ENCODE measurements at places on chromosomes 4 and X. TPM values are rescaled to one million over a fixed set of nuclear protein-coding genes. Genes with fewer than 3 reads are reported as not detected.
A peak's percentile ranks its signal among the peaks of the same experiment; 100 is the strongest.

DNA sequence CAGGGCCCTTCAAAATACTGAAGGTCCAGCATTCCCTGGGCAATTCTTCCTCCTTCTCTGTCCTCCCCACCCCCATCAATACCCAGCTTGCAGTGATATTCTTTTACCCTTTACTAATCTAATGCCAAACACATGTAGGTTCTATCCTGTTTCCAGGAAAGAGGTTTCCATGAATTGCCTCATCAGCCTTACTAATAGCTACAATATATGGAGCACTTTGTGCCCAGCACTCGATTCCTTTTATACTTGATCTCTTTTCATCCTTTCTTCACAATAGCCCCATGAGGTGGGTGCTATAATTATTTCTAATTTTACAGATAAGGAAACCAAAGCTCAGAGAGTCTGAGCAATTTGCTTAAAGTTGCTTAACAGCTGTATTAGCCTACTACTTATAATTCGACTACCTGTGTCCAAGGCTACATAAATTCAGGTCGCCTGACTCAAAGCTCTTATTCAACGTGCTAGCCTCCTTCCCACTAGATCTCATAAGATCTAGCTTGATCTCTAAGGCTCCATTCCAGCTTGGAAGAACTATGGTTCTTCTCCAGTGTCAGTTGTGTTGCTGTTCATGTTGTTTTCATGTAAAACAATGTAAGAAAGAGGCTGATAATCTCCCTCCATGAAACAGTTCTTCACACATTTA lies 229.6 kb upstream of the PGRMC2 start:
- DNase-seq: peak; percentile 70

- no peak for DNase-seq
Measured at GRCh38 chr4:142528433-142528832, 317.7 kb downstream of the INPP4B start.

DNA sequence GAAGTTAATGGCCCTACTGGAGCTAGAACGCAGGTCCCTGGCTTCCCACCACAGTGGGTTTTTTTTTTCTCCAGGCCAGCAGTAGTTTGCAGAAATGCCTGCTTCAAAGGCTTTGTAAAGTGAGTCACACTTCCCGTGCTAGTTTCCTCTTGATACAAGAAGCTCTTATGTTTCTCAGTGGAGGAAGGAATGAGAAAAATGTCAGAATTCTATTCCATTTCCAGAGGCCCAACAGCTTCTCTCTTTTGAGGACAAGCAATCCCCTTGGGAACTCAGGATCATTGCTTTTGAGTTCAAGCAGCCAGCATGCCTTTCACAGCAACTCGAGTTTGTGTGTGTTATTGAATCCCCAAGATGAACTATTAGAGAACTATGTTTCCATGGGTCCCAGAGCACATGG lies 134.3 kb downstream of the GUCY2F start:
- DNase-seq: no peak

SYP gene
- 0.92 TPM for total RNA-seq

All from NCI-H460 (cell line).